ENCODE measurements at places on chromosomes 3 and 15.
A peak's percentile ranks its signal among the peaks of the same experiment; 100 is the strongest.

DNA sequence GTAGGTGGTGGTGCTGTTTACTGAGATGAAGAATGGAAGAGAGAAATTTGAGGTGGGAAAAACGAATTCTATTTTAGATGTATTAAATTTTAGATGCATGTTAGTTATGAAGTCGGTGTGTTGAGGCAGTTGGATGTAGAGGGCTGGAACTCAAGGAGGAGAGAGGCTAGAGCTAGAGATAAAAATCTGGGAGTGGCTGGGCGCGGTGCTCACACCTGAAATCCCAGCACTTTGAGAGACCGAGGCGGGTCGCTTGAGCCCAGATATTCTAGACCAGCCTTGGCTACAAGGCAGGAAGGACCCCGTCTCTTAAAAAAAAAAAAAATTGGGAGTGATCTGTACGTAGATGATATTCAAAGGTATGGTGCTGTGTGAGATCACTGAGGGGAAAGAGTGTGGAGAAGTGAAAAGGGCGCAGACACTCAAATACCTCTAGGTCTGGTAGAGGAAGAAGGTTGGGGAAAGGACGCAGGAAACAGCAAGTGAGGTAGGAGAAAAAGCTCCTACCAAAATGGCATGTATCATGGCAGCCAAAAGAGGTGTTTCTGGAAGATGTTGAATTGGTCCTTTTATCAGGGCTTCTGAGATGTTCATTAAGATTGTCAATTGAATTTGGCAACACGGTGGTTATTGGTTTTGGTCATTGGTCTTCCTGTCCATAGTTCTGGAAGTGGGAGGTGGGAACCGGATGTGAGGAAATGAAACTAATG, 1.8 kb downstream of the YEATS2 start:
- no peak for DNase-seq

DNA sequence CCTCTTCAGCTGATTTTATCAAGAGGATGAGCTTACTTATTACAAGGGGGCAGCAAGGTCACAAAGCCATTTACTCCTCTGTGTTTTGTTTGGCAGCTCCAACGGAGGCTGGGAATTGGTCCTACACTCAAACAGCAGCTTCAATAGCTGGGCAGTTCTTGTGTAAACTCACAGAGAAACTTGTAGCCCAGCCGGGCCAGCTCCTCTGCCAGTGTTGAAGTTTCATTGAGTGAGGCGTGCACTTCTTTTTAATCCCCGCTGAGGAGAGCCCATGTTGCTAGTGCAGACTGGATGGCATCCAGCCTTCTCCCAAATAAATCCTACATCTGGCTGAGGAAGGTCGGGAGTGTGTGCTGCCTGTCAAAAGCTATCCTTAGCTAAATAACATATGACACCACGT, 59.5 kb downstream of the BFSP2 start:
- no peak for DNase-seq

DNA sequence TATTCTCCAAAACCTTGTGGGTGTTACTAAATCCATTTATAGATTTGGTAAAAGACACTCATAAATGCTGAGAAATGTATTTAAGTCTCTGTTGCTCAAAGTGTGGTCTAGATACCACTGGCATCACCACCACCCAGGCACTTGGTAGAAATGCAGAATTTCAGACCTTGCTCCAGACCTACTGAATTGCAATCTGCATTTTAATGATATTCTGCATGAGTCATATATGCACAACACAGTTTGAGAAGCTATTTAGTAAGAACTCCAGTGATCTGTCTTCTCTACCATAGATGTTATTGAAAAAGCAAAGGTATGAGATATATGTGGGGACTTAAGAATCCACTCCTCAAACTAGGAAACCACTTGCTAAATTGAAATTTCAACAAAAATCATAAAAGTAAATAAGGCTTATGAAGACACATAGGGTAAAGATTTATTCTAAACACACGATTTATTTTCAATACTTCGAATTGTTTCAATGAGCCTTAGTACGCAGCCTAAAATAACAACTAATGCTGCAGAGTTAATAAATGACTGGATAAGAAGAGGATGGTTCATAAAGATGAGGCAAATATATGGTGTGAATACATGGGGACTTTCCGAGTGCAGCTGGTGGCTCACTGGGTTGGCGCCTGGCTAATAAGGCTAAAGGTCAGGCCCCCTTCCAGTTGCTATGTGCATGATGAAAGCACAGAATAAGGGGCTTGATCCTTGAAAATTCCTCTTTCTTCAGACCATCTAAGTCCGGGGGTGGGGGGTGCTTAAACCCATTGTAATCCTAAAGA, 813.3 kb downstream of the NR2F2 start:
- no peak for DNase-seq

DNA sequence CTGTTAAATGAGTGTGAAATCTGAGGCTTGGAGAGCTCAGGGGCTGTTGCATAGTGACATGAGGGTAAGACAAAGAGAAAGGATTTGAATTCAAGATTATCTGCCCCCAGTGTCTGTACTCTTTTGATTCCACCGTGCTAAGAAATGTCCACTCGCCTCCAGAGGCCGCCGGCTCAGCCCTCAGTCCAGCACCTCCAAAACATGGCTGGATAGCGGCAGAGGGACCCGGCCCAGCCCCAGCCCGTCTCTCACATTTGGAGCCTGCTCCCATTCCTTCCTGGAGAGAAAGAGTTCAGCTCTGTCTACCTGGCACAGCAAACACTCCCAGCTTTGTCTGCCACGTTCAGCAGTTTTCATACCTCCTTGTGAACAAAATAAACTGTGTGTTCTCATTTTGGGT, 84.8 kb upstream of the IQSEC1 start:
- no peak for DNase-seq

GRCh38 chr3:101676765-101677435, at the start of gene ZBTB11:
TSS of gene ZBTB11 (minus strand) at chr3:101677132. CDS start at chr3:101676914, 218 bp downstream.
- peak; percentile 100 for DNase-seq

GRCh38 chr15:36458411-36458810, 121.0 kb upstream of the CDIN1 start:
- no peak for DNase-seq

DNA sequence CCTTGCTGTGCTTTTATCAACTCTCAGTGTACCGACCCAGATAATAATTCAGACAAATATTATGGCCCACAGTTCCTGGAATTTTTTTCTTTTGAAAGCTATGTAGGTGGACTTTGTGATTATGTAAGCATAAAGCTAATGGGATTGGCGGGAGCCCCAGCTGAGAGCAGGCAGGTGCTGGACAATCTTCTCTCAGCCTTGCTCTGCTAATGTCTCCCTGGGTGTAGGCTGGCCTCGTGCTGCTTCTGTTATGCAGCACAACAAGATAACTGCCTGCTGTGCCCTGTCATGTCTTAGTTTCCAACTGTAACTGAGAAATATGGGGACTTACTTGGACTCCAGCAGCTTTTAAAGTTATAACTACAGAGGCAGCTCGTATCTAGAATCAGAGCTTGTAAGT, 415.0 kb downstream of the PDCD6IP start:
- DNase-seq, result no peak

- DNase-seq, result no peak
These were observed 181.2 kb upstream of the IL12A start for GRCh38 chr3:159807137-159808040.

DNA sequence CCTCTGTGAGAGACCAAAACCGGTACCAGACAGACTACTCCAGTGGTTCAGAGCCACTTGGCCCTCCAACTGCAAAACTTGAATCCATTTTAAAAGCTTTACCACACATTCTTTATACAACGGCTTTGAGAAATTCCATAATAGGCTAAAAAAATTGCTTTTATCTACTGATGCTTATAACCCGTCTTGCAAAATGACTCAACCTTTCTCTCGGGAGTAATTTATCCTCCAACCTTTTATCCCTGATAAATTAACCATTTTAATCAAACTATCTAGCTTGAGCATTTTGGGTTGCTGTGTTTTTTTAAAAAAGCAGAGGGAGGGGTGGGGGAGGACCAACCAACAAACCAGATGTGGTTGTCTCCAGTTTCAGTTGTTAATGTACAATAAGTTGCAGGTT, 275.7 kb upstream of the LRTM1 start:
- DNase-seq, result no peak

DNA sequence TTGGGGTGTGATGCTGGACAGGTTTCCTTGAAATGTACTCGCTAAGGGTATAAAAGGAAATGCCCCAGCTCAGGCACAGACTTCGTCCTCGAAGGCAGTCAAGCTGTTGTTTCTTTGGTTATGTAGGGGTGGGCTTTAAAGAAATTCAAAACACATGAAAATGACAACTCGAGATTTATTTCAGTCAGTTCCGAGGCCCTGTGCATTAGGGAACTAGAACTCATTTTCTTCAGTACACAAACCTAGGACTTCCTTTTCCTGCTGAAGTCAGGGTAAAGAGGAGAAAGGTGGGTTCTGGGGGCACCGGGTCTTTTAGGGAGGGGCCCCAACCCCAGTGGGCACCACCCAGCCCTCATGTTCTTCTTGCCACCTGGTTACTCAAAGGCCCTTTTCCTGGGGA, 7.7 kb downstream of the CCR9 start:
- DNase-seq, result no peak

- DNase-seq, result no peak
These were observed 20.3 kb upstream of the LPP start for GRCh38 chr3:188133646-188134045.

DNA sequence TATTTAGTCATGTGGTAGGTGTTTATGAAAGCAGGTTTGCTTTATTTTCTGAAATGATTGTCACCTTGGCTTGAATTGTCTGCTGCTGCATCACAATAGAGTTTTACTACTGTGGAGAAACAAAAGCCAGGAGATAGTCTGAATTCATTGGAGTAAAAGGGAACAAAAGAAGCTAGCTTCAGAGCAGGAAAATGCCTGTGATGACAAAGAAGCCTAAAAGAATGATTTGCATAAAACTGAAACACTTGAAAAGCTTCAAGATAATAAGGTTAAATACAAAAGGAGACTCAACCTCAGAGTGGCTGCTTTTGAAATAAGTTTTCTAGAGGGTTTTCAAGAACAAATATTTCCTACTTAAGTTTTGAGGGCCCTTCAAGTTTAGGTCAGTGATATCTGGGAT, 138.3 kb downstream of the PTPRG start:
- no peak for DNase-seq

DNA sequence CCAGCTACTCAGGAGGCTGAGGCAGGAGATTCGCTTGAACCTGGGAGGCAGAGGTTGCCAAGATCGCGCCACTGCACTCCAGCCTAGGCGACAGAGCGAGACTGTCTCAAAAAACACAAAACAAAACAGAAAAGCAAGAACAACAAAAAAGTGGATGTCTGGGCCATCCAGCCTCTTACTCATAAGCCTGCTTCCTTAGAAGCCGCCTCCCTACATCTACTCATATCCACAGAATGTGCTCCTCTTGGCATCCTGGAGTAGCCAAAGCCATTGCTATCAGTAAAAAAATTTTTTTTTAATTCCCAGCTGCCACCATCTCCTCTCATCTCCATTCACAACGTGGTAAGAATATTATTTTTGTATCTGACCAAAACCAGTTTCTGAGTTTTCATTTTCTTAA, 10.8 kb downstream of the ZSCAN2 start:
- DNase-seq, result no peak

DNA sequence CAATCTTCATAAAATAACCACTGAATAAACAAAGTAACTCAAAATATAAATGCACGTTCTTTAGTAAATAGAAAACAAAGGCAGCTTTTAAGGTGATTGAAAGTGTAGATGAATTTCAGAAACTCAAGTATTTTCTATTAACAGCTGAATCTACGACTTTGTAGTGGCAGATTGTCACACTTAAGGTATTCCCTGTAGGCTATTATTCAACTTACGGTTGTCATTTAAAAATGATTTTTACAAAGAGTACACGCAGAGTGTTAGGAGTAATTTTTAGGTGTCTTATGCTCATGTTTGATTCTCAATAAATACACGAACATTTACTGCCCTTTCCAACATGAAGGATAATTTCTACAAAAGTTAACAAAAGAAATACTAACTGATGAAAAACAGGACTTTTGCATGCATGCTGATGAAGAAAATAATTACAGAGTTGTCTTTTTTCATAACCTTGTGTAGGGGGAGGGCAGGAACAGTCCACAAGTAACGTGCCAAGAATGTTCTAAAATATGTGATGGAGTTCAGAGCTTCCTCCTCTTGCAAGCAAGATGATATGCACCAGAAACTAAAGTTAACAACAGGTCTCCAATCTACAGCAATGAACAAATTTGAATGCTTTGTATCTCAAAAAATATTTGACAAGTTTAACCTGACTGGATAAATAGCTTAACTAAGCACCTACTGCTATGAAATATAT, 16.7 kb downstream of the DCBLD2 start:
- no peak for DNase-seq

- DNase-seq, result no peak
These were observed 88.5 kb downstream of the LINGO1 start for GRCh38 chr15:77544162-77544561.

DNA sequence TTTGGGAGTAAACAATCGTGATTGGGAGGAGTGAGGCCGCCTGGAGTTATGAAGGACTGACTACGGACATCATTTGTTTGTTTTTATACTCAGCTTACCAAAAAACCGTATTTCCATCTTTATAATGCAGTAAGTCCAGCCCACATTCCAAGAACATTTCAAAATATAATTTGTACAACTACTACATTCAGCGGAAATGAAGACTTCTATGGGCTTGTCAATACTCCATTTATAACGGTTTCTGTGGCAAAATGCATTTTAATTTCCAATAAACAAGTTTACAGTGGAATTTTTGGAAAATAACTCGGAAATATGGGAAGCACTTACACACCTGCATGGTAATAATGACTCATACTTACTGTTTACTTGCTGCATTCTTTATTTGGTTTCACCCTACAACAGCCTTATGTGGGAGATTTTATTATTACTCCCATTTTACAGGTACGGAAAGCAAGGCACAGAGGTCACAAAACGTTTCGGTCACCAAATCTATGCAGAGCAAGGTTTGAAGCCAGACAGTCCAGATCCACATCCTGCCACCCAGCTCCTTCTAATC, 62.3 kb downstream of the LDHAL6B start:
- DNase-seq, result no peak

GRCh38 chr3:25820816-25821486, 31.1 kb downstream of the OXSM start:
- no peak for DNase-seq

DNA sequence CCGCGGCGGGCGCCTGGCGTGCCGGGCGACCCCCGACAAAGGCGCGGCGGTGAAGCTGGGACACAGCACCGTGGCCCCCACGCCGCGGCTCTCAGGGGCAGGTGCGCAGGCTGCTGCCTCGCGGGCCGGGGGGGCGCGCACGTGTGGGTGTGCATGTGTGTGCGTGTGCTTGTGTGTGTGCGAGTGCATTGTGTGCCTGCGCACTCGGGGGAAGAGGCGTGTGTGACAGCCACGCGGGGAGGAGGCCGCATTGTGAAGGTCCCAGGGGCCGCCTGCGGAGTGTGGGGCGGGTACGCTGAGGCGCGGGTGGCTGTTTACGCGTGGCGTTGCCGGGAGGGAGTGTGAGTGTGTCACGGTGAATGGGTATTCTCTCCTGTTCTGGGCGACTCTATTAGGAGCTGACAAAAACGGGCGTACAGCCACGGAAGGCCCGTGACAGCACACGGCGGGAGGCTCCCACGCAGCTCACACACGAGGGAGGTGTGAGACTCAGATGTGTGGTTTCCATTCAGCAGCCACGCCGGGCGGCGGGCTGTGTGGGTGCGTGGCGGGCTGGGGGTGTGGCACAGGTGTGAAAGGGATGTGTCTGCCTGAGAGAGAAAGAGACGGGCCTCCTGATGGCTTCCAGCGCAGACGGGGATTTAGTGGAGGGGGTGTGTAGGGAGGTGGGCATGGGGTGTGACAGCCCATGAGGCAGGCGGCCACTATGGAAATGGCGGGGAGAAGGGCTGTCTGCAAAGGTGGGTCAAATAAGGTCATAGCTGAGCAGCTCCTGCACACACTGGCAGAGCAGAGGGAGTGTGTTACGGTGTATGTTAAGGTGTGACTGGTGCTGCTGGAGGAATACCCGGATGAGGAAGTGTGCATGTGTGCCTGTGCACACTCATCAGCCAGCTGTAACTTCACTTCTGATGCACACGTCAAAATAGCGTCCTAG, 750 bp downstream of the PODXL2 start:
- peak; percentile 75 for DNase-seq
